ENCODE measurements at places on chromosomes 3 and 15.

DNA sequence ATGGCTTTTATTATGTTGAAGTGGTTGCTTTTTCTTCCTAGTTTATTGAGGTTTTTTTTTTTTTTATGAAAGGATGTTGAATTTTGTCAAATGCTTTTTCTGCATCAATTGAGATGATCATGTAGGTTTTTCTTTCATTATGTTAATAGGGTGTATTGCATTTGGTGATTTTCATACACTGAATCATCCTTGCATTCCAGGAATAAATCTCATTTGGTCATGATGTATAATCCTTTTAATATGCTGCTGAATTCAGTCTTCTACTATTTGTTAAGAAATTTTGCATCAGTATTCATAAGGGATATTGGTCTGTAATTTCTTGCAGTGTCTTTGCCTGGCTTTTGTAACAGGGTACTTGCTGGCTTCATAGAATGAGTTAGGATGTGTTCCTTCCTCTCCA, 11.5 kb upstream of the CLRN1 start:
- no peak for DNase-seq

DNA sequence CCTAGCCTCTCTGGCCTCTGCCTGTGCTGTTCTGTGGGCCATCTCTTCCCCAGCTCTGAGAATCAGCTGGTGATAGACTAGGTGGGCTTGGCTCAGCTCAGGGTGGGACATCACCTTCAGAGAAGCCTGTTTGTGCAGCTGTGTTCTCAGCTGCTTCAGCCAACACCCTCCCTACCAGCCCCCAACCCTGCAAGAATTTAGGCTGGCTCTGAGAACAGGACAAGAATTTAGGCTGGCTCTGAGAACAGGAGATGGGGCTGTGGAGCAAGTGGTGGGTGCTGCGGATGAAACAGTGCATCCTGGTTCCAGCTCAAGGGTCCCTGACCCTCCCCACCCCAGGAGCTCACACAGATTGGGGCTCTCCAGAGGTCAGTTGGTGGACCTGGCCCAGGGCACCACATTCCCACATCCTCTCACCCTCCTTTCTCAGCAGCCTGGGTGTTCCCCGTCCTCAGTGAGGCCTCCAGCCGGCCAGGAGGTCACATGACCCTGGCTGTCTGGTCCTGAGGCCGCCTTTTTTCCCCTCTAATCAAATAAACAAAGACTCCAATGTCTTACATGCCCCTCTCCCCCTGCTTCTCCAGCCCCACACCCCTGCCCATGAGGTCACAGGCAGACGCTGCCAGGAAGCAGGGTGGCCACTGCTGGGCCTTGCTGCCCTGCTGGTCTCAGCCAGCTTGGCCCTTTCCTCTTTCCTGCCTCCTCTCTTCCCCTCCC, 14.9 kb downstream of the PLEKHO2 start:
- DNase-seq: no peak

GRCh38 chr3:114498539-114499370, 204.9 kb downstream of the TIGIT start:
- DNase-seq: no peak

GRCh38 chr15:30923429-30923828, 19.7 kb downstream of the FAN1 start:
- no peak for DNase-seq

- no peak for DNase-seq
These were observed 27.0 kb upstream of the SV2B start for GRCh38 chr15:91073077-91073476.

GRCh38 chr15:41423979-41424659, 7.2 kb downstream of the RTF1 start:
- no peak for DNase-seq

DNA sequence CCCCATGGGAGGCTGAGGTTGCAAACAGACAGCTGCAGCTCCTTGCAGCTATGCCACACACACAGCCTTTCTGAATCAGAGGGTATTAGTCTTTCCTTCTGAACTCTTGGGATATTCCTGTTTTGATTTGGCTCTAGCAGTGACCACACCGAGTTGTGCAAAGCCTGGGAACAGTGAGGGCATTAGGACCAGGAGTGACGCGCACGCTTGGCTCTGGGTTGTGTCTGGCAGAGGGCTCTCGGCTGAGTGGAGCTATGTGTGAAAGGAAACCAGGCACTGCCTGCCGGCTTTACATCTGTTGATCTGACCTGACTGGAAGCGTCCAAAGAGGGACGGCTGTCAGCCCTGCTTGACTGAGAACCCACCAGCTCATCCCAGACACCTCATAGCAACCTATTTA, at the start of gene GALNT15:
TSS of gene GALNT15 (plus strand) at position 292 of the 400 bp plus-strand sequence. CDS start 472 bp downstream, outside the sequence.
- no peak for DNase-seq

- DNase-seq: no peak
These were observed 40.3 kb upstream of the BNC1 start for GRCh38 chr15:83324799-83325198.

- DNase-seq: no peak
These were observed 108.2 kb upstream of the KBTBD8 start for GRCh38 chr3:66889750-66890494.

- DNase-seq: no peak
These were observed 36.8 kb upstream of the SCAANT1 start for GRCh38 chr3:63949005-63949404.

GRCh38 chr15:41501191-41501917, 7.7 kb downstream of the ITPKA start:
- DNase-seq: no peak

DNA sequence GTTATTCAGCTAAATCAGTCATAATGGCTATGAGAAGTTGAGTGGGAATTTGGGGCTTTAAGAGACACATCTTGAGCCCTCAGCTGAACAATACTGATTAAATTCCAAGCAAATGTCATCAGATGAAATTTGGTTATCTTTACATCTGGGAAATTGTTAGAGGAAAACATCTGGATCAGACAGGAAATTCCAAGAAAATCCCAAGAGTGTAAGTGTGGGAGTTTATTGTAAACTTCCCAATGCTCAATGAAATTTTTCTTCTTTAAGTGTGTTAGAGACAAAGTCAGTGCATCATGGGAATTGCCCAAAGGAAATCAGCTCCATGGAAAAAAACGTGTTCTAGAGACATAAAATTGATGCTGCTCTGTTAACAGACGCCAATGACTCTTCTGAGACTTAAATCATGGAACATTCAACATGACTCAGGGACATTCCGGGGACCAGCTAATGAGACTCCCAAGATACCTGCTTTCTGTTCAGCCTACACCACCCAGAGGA, 19.8 kb upstream of the DCLK3 start:
- no peak for DNase-seq

GRCh38 chr3:58005669-58006068, 2.6 kb upstream of the FLNB start:
- no peak for DNase-seq

GRCh38 chr3:187931101-187931500, 185.8 kb upstream of the BCL6 start:
- DNase-seq: no peak

DNA sequence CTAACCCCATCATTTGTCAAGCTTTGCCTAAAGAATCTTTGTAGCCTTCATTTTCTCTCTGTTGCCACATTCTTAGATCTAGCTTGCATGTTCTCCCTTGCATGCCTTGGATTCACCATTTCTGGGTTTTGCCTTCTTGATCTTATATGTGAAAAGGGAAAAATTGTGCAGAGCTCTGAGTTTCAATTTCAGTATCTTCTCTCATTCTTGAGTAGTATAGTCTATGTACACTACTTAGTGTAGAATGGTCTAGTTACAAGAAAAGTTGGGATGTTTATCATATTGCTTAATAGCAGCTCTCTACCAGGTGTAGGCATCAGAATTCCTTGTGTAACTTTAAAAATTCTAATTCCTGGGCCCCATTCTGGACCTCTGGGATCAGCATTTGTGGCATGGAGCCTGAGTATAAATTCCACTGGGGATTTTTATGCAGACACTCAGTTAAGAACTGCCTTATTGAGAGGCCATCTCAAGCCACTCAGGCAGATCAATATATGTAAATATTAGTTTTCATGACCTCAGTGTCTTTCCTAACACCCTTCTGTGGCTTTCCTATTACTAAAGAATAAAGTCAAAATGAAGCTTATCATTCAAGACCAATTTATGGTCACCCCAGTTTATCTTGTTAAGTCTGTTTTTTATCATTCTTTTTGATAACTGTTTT, 23.4 kb downstream of the GTF2E1 start:
- DNase-seq: no peak

DNA sequence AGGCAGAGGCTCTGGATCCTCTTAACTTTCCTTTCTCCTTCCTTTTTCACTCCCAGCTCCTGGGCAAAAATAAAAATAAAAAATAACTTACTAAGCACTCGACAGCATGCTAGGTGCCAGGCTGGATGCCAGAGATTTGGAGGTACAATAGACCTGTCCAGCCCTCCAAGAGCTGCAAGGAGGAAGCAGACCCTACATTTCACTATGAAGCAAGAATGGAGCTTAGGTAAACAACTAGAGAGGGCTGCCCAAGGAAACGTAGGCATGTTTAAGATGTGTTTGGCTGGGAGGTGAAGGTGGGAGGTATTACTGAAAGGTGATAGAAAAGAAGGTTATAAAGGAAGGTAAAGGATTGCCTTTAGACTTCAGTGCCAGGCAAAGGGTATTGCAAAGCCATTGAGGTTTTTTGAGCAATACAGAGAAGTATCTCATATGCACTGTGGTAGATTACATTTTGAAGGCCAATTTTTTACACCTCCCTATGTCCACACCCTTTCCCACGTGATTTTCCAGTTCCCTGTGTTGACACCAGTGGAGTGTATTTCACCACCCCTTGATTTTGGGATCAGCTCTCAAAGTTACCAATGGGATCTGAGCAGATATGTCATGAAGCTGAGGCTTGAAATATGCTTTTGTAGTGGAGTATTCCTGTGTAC, 69.1 kb downstream of the DCLK3 start:
- DNase-seq: no peak

DNA sequence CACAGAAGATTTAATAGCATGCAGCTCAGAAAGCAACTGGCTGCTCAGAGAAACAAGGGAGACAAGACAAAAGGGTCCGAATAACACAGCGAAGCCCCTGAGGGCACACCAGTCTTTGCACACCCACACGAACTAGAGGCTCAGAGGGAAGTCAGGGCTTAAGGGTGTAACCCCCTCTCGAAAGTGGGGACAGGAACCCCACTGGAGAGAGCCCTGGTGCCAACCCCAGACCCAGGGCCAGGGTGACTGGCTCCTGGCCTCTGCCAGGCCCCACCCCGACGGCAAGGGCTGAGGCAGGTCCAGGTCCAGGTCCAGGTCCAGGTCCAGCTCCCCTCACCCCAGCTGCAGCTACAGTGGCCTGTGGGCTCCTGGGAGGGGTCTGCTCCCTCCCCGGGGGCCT, 10.5 kb upstream of the PRR23E start:
- no peak for DNase-seq

- no peak for DNase-seq
These were observed 283.1 kb upstream of the NR2F2 start for GRCh38 chr15:96047255-96047931.

GRCh38 chr15:77516076-77516475, 95.4 kb downstream of the HMG20A start:
- DNase-seq: no peak

DNA sequence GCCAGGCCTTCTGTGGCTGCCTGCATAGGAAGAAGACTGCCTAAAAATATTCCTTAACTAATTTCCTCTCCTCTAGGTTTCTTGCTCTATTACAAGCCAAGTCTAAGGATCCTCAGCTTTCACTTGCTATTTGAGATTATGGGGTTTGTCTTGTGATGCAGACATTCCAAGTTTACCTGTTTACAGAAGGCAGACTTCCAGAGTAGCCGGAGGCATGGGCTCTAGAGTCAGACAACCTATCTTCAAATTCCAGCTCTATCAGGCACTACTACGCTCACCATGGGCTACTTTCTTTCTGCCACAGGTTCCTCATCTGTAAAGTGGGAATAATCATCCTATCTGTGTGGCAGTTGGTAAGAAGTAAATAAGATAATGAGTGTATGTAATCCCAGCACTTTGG, 95.6 kb upstream of the BCL6 start:
- no peak for DNase-seq

DNA sequence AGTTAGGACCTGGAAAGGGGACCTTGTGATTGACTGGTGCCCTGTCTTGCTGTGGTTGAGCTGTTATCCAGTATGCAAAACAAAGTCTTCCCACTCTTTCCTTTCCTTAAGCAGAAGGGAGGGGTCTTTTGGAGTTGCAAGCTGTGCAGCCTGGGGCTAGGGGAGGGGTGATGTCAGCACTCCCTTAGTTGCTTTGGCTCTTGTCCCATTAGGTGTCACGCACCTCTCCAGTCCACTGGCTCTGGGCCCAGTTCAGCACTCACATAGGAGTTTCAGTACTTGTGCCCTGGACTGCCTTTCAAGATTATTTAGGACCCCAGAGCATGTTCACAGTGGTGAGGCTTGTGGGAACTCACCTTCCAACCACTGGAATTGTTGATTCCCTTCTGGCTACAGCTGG, 238.5 kb downstream of the DOCK3 start:
- DNase-seq: peak; percentile 12

- no peak for DNase-seq
These were observed 7.3 kb downstream of the ST3GAL6 start for GRCh38 chr3:98770261-98771039.

- no peak for DNase-seq
These were observed 35.8 kb downstream of the ABHD5 start for GRCh38 chr3:43726521-43726920.

- no peak for DNase-seq
These were observed 1025.4 kb downstream of the FHIT start for GRCh38 chr3:60225848-60226247.

GRCh38 chr3:135023996-135024658, 229.1 kb downstream of the EPHB1 start:
- no peak for DNase-seq

DNA sequence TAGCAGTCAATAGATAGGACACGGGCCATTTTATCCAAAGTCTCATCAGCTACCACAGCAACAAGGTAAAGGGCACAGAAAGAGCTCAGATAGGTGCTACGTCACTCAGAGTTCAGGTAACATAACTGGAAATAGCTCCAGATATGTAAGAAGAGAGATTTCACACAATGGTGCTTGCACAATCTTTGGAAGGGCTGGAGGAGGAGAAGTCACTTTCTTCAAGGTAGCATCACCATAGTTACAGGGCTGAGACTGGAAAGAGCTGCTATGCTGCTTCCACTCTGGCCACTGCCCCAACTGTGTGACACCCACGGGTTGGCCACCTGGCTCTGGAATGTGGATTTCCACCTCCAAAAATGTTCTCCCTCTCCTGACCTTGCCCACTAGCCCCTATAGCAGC, 448.8 kb upstream of the THBS1 start:
- no peak for DNase-seq

DNA sequence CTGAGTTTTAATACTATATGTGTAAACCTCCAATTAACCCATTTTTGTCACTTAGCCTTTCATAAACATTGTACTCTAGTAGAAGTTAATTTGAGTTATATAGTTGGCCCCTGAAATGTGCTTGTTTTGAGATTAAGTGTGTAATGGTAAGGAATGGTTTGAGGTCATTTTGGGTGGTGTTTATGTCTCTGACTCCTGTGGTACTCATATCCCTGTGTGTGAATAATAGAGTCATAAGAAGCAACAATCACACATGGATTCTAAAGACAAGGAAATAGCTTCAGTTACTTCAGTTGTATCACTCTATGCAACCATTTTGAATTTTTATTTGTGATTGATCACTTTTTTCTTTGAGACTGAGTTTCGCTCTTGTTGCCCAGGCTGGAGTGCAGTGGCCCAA, 408.5 kb downstream of the MFSD1 start:
- DNase-seq: no peak

- no peak for DNase-seq
These were observed 848.0 kb downstream of the TUSC7 start for GRCh38 chr3:117557464-117558090.

- DNase-seq: no peak
These were observed 18.9 kb downstream of the CD200 start for GRCh38 chr3:112351823-112352222.

- DNase-seq: peak; percentile 6
These were observed 1.7 kb downstream of the P2RY13 start for GRCh38 chr3:151327571-151328198.

GRCh38 chr3:168534761-168535160, 439.0 kb upstream of the GOLIM4 start:
- no peak for DNase-seq
